ENCODE measurements at places on chromosomes 16 and 17.

DNA sequence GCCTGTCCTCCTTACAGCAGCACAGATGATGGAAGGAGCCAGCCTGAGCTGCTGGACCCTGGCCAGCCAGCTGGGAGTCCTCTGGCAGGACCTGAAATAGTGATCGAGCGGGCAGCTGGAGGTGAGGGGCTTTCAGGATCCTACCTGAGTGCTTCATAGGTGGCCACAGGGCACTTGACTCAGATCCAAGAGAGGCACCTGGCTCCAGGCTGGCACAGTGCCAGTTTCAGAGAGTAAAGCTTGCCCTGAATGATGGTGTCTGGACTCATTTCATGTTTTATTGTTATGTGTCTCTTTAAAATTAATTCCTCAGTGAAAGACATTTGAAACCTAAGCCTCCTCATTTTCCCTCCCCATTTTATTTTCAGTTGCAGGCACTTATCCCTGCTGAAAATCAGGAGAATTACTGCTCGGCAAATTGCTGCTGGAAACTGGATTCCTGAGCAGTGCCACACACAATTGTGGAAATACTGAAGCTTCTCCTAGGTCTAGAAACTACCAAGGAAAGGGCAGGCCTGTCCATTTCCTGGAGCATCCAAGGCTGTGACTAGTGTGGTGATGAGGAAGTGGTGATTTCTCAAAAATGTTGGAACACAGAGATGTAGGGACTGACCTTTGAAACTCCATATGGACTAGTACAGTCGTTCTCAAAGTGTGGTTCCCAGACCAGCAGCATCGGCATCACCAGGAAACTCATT is 16.1 kb upstream of the ADAMTS18 start:
- peak; percentile 72 for DNase-seq

DNA sequence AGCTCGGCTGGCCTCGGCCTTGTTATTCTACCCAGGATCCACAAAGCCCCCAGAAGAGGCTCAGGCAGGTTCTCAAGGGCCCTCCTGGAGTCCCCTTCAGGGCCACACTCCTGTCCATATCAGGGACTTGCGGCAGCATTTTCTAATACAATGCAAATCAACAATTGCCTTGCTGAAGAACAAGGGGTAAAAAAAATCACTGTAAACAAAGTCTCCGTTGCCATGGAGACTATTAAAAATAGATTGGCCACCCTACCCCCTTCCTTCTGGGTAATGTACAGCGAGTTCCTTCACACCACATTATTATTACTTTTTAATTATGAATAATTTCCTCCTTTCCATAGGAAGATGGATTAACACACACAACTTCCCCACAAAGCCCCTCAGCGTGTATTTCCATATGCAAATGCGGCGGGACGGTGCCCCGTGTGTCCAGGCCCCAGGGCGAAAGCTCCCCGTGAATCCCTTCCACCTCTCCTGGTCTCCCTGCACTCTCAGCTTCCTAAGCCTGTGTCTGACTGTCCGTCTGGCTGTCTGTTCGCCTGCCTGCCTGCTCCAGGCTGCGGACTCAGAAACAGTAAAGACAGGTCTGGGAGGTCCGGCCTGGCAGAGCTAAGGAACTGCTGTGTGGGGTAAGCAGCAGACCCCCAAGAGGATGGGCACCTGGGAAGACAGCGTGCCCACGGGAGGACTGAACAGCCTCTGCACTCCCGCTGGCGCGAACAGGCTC is 196.6 kb downstream of the RBFOX3 start:
- no peak for DNase-seq

- DNase-seq, result no peak
These were observed 5.1 kb downstream of the KRT13 start for GRCh38 chr17:41500131-41500911.

- DNase-seq, result no peak
These were observed 69.5 kb downstream of the AIPL1 start for GRCh38 chr17:6365200-6365943.

DNA sequence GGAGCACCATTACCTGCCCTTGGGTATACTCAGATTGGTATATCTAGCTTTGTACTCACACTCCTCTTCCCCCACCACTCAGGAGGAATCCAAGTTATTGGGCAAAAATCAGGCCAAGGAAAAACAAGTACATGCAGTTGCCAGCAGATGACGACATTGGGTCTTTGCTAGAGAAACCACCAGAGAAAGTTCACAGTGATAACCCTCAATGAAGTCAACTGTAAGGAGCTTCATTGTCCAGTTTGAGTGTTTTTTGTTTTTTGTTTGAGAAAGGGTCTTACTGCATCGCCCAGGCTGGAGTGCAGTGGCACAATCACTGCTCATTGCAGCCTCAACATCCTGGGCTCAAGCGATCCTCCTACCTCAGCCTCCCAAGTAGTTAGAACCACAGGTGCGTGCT is 34.6 kb upstream of the TOX3 start:
- no peak for DNase-seq

DNA sequence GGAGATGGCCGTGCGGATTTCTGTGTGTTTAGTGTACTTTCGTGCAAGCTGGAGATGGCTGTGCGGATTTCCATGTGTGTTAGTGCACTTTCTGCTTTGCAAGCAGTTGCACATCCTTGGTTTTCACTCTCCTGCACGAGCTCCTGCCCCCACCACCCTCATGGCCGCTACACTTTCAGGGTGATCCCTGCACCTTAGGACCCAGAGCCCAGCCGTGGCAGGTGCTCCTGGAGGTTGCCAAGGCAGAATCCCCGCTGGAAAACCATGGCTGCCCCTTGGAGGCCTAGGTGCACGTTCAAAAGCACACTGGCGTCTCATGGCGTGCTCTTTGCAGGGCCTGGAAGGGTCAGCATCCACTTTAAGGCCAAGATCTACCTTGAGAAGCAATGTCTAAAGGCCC is 311.0 kb upstream of the TNRC6C start:
- no peak for DNase-seq

DNA sequence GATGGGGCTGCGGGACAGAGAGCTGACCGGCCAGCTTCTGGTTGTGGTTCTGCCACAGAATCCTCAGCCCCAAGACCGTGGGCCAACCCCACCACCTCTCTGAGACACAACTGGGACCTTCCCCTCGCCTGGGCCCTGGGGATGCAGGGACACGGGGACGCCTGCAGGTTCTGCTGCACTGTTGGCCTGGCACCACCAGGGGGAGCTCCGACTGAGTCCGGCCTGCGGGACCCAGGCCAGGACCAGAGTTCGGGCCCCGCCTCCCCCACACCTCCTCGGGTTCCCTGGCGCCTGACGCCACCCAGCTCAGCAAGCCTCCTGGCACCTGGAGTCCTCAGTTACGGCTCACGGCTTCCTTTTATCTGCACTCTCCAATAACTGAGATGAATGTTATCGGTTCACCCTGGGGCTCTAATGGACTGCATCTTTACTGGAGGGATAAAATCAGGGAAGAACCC is 27.3 kb downstream of the TBC1D16 start:
- DNase-seq, result peak; percentile 64

DNA sequence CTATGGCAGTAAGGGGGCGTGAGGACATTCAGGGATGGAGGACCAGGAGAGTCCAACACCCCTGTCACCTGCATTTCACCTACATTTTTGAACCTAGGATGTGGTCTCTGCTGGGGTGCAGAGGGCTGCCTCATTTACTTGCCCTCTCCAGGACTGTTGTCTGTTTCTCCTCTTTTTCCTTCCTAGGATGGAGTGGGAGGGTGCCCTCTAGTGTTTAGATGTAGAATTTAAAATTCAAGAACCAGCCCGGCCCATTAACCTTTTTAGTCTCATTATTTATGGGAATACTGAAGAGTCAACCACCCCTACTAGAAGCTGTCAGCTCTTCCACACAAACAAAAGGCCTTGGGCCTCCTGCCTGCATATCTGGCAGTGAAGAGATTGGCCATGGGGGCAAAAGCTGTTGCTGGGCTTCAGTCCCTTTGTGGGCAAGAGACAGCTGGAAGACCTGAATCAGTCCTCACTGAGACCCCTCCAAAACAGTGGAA is 2.5 kb upstream of the STARD3 start:
- DNase-seq, result no peak

GRCh38 chr17:12637015-12637414 is 28.7 kb upstream of the MYOCD start:
- no peak for DNase-seq

DNA sequence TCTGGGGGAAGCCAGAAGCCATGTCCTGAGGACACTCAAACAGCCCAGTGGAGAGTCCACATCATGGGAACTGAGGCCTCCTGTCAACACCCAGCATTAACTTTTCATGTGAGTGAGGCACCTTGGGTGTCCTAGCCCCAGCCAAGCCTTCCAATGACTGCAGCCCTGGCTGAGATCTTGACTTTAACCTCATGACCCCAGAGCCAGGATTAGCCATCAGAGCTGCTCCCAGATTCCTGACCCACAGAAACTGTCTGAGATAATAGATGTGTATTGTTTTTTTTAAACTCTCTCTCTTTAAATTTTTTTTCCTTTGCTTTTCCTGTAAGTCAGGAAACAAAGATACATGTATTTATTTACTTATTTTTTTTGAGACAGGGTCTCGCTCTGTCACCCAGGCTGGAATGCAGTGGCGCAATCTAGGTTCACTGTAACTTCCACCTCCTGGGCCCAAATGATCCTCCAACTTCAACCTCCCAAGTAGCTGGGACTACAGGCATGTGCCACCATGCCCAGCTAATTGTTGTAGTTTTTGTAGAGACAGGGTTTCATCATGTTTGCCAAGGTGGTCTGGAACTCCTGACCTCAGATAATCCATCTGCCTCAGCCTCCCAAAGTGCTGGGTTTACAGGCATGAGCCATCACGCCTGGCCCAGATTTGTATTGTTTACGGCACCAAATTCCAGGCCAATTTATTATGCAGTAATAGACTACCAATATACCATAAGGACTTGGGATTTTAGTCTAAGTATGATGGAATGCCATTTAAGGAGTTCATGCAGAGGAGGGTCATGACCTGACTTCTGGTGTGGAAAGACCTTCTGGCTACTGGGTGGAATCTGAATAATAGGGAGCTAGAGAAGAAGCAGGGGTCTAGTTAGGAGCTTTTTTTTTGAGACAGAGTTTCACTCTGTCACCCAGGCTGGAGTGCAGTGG is 14.0 kb upstream of the TMEM94 start:
- no peak for DNase-seq

DNA sequence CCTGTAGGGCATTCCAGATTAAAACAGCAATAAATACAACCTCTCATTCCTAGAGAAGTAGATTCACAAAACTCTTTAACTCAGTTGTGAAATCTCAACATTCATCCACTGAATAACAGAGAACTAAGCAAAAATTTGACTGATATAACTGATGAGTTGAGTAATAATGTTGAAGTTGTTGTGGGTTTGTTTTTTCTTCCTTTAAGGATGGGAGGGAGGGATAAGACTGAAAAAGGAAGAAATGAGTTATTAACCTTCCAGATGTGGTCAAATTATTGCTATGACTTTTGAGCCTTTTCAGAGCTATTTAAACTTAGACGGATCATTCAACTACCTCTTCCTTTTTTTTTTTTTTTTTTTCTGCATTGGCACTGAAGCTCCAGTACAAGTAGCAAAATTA is 38.6 kb downstream of the SKAP1 start:
- no peak for DNase-seq

GRCh38 chr17:63445954-63446752 is at the start of gene CYB561:
Gene CYB561 (minus strand): TSS chr17:63446306. CDS start chr17:63437547, 8,759 bp downstream.
- no peak for DNase-seq

DNA sequence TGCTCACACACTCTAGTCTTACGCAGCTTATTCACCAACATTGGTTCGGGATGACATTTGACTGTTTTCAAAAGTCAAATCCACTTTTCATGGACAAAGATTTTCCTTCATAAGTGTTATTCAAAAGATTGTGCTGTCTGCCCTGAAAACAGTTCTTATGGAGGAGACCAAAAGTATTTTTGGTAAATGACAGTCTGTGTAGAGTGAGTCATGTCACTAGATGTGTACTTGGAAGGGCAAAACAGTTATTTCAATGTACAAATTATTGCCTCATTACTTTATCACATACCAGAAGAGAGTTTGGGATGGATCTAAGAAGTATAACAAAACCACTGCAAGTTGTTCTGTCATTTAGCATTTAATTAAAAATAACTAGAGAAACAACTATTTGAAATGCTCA is 265.6 kb downstream of the CDH13 start:
- no peak for DNase-seq

DNA sequence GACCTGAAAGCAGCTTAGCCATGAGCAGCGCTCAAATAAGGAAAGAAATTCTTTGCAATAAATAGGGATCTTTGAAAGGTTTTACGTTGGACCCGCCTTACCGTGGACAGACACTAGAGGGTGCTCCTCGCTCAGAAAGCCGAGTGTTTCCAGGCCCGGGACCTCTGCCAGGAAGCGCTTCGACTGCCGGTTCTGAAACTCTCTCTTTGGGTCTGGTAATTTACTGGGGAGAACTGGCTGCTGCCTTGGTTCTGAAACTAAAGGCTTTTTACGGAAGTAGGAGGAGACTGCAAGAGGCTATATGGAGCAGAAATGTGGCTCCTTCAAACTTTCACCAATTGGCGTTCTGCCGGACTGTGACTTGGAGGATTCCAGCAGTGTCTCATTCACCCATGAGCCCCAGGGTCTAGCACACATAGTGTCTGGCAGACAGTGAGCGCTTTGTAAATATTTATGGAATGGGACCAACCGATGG is 45.6 kb upstream of the HOXB9 start:
- DNase-seq, result no peak

DNA sequence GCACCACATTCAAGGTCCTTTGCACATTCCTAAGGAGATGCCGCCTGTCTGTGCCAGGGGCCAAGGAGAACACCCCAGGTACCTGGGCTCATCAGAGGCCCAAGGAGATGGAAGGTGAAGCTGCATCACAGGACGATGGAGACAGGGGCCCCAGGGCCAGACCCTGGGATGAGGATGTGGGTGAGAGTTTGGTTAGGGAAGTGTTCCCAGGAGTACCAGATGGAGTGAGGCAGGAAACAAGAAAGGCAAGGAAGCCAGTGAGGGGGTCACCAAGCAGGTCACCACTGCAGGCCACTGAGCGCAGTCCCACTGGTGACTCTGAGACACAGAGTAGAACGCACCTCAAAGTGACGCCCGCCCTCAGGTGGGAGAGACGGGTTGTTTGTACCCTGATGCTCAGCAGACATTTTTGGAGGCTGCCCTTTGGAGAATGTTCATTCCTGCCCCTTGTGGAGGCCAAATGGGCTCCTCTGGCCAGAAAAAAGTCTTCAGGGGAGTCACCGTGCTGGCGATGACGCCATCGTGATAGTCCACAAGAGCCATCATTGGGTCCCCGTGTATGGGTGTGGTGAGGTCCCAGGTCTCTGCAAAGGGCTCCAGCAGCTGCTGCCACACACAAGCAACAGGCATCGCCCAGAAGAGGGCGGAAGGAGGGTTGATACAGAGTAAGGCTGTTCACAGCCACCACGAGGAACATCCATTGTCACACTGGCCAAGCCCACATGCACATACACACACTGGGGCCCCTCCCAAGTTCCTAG is 57.5 kb downstream of the BEAN1 start:
- no peak for DNase-seq

DNA sequence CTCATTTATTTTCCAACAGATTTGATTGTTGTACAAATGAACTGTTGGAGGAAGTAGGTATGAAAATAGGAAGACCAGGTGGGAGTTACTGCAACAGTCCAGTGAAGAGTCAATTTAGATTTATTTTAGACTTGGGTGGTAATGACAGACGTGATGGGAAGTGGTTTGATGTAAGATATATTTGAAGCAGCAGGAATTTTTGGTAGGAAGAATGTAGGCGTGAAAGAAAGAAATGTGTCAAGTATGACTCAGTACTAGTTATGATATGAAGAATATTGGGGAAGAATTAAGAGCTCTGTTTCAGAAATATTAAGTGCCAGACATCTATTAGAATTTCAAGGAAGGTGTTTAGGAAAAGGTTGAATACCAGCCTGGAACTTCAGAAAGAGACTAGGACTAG is 247.9 kb upstream of the AXIN2 start:
- DNase-seq, result no peak

- DNase-seq, result no peak
These were observed 26.1 kb downstream of the MNT start for GRCh38 chr17:2374549-2375285.

- DNase-seq, result no peak
These were observed 66.4 kb downstream of the OR1D5 start for GRCh38 chr17:2996810-2997670.

Data from NCI-H187 treated with DMSO at 0.1 percent for 48 hours (cell line).